ENCODE measurements at places on chromosomes 3 and 15. TPM values are rescaled to one million over a fixed set of nuclear protein-coding genes. Genes with fewer than 3 reads are reported as not detected.

DNA sequence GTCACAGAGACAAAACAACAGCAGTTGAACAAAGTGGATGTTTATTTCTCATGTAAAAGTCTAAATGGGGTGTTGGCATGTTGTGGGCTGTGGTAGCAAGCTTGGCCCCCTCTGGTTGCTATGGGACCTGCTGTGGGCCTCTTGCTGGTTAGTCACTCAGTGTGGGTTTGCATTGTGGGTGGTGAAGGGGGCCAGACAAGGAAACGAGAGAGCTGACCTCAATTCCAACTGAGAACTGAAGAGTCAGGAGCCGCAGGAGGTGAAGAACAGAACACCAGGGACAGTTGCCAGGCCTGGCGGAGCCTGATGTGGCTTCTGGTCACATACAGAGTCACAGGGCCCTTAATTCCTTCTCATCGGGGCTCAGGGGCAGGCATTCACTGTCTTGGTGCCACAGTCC lies 1.9 kb upstream of the ADPGK start:
- no peak for DNase-seq

GRCh38 chr15:78563092-78563491 lies 2.2 kb upstream of the CHRNA5 start:
- DNase-seq: no peak

- no peak for DNase-seq
Observed at GRCh38 chr15:70589221-70589620, 174.1 kb downstream of the UACA start.

- no peak for DNase-seq
Observed at GRCh38 chr15:70269991-70270751, 172.5 kb upstream of the TLE3 start.

- DNase-seq: no peak
Observed at GRCh38 chr3:27093771-27094170, 275.4 kb downstream of the NEK10 start.

DNA sequence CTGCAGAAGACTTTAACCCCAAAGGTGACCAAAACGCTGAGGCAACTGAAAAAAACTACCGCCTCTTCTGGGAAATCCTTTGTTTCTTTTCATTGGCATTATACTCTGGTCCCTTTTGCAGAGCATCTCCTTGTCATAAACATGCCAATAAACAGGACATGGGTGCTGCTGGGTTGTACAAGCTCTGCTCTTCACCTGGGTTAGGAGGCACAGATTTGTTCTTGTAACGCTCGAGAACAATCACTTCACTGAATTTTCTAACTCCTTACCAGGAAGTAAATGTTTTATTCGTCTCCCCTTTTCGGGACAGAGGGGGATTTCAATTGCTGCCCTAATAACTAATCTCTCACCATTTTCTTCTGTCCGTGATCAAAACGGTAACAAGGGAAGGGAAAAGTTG lies 1.3 kb downstream of the PLCH1 start:
- no peak for DNase-seq

DNA sequence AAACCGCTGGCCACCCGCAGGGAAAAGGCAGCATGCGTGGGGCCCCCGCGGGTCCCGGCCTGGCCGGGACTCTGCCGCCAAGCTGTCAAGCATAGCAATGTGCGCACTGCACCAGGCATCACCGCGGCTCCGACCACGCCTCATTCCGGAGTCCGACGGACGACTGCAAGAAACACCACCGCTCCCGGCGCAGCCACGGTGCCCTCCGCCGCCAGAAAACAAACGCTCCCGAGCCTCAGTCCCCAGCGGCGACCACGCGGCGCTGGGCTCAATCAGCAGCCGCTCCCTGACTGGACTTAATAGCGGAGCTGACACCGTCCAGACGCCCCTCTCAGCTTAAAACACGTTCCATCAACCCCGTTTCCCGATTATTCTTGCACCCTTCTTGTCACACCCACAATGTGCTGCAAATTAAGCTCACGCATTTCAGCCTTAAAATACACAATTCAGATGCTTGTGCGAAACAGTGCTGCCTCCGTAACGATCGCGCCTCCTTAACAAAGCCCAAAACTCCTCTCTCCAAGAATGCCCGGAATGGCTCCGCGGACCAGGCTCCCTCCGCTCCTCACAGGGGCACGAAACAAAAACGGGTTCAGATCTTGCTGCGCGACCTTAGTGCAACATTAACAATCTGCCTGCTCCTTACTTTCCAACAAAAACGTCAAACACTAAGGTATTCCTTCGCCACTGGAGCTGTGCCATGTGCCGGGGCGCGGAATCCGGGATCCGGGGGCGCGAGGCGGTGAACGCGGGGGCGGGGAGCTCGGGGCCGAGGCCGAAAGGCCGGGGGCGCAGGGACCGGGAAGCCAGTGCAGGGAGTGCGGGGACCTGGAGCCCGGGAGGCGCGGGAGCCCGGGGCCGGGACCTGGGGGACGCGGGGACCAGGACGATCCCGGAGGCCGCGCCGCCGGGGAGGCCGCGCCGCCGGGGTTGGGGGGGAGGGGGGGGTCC lies 655 bp downstream of the CYFIP1 start:
- peak; percentile 59 for DNase-seq

DNA sequence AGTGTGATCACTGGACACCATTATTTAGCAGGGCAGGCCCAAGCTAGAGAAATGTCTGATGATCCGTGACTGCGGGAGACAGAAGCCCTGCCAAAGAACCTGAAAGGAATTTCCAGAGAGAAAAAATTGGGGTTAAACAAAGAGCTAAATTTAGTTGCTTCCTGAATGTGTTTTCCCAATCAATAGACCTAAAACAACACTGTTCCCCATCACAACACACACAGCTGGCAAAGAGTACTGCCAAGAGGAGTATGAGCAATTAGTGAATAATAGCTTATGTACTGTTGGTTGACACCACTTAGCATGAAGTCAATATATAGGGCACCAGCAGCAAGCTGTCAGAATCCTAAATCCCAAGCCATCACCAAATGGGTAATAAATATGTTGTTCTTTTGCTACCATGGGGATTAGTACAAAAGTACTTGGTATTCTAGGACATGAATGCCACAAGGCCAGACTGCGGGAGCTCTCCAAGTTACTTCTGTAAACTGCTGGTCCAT lies 35.7 kb downstream of the CLK3 start:
- DNase-seq: no peak

- DNase-seq: no peak
Observed at GRCh38 chr3:148500881-148501280, 196.8 kb upstream of the AGTR1 start.

- DNase-seq: no peak
Observed at GRCh38 chr15:77667338-77668234, 34.9 kb upstream of the LINGO1 start.

GRCh38 chr3:121660356-121661171 lies at the start of gene HCLS1:
Gene HCLS1, minus strand, starts transcription at chr3:121660903. Its CDS starts 2,556 bp downstream, at chr3:121658347.
- DNase-seq: peak; percentile 59

- peak; percentile 63 for DNase-seq
Observed at GRCh38 chr3:15903759-15904720, 106.3 kb upstream of the ANKRD28 start.

DNA sequence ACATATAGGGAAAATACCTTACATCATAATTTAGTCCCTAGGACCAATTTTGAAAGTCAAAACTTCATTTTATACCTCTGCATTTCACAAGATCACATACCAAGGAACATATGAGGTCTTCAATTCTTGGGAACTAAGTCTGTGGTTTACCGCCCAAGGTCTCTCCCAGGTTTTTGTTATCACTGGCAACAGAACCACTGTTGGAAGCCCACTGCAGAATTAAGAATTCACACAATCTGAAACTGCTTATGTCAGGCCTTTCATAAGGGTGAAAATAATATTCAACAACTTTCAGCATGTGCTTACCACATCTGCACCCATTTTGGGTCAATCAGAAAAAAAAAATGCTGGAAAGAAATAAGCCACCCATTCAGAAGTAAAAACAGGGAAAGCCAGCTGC lies 107.2 kb upstream of the MME start:
- no peak for DNase-seq

GRCh38 chr3:149650828-149651227 lies 7.0 kb downstream of the WWTR1 start:
- no peak for DNase-seq

DNA sequence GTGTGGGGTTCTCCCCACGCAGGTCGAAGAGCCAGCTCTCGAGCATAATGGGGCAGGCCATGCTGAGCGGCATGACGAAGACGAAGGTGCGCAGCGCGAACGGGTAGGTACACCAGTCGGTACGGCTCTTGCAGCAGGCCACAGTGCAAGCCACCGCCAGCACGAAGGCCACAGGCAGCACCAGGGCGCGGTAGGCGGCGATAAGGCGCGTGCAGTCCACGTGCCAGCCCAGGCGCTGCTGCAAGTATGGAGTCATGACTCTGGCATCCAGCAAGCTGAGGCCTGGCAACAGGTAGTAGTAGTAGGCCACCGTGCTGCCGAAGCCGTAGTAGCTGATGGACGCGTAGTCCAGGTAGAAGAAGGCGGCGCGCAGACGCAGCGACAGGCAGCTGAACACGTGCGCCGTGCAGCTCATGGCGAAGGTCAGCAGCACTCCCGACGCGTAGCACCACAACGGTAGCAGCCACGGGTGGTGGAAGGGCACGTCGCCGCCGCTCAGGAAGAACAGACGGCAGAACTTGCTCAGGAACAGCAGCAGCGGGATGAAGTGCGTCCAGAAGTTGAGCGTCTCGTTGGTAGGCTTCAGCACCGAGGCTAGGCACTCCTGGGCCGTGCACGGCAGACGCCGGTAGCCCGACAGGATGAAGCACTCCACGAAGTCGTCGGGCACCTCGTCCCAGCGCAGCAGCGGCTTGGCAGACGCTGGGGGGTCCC lies 797 bp downstream of the PAQR9 start:
- no peak for DNase-seq

- DNase-seq: no peak
Observed at GRCh38 chr3:127544803-127545201, 45.7 kb downstream of the TPRA1 start.

TM4SF1 gene
- 53.7 TPM for total RNA-seq

RARB gene
- total RNA-seq: 0.51 TPM

HMCES gene
- total RNA-seq: 14.0 TPM

ECE2 gene
- 9.3 TPM for total RNA-seq

Measured in pancreas (tissue), 10 donors.